GM12864 (cell line): ENCODE measurements at places on chromosomes 11 and 22.

GRCh38 chr22:48451891-48452290, 1375.8 kb downstream of the BRD1 start:
- DNase-seq: no peak

DNA sequence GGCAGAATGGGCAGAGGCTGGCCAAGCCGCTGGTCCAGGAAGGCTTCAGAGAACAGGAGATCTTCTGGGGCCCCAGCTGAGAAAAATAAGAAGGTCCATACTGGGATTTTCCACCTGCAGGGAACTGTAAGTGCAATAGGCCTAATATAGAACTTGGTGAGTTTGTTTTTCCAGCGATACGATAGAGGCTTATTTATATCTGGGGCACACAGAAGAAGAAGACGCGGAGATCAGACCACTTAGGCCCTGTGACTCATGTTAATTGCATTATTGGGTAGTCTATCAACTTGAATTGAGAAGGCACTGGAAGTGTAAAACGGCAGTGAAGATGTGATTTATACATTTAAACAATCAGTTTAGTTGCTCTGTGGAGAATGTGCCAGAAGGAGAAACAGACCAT, 7.7 kb upstream of the SRSF8 start:
- no peak for DNase-seq

DNA sequence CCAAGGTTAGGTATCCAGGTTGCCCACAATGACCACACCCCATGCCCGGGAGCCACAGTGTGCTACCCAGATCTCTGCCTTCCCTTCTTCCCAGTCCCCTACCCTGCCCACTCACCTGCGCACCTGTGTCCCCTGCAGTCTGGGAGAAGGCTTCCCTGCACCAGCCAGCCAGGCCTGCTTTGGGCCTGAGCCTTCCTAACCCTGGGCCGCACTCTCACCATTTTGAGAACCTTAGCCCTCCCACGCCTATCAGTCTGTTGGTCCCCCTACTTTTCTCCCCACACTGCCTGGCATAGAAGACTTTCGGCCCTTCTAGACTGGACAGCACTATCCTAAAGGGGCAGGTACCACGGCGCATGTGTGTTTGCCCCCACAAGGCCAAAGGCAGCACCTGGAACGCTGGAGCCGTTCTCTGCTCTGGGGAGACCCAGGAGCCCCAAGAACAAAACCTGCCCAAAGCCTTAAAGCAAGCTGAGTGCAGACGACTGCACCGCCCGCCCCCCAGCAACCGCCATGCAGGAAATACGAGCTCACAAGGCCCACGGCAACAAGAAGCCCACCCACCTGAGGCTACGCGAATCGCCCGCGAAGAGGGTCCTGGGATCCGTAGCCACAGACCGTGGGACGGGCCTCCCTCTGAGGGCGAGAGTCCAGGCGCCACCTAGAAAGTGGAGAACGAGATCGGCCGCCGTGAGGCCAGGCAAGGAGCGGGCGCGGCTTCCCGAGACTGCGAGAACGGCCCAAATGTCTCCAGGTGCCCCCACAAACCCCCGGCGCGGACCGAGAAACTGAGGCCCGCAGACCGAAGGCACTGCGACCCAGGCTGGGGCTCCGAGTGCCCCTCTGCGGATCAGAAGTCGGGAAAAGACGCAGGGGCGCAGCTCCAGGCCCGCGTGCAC, 546 bp downstream of the GNB1L start:
- no peak for DNase-seq

DNA sequence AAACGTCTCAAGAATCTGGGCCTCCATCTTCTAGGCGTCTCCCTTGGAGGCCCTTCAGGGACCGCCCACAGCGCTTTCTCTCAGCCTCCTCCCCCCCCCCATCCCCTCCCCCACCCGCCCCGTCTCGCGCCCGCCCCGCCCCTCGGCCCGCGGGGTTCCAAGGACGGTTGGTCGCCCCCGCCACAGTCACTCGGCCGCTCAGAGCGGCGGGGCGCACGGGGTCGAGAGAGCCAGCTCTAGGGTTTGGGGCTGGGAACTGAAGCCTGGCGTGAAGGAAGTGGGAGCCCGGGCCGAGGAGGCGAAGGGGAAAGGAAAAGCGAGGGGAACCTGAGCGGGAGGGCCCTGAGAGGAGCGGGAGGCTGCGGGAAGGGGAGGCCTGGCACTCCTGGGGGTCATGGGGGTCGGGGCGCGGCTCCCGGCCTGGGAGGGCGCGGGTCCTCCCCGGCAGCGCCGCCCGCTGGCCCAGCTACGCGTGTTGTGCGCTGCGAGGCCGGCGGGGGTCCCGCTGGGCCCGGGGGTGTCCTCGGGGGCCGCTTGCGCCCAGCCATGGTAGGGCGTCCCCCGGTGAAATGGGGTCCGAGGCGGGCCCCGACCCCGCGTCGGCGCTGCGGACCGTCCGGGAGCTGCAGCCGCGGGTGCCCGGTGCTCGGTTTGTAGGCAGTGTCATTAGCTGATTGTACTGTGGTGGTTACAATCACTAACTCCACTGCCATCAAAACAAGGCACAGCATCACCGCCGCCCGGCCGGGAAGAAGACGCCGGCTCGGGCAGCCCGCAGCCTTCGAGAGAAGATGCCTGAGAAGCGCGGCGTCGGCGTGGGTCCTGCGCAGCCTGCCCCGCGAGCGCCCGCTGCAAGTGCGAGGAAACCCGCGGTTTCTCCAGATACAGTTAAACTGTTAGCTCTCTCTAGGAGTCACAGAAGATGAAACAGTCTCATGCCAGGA, at the start of gene BTG4:
Gene BTG4, minus strand, starts transcription at position 91 of the 944 bp plus-strand sequence. CDS start 13,610 bp downstream, outside the sequence.
- DNase-seq: no peak

DNA sequence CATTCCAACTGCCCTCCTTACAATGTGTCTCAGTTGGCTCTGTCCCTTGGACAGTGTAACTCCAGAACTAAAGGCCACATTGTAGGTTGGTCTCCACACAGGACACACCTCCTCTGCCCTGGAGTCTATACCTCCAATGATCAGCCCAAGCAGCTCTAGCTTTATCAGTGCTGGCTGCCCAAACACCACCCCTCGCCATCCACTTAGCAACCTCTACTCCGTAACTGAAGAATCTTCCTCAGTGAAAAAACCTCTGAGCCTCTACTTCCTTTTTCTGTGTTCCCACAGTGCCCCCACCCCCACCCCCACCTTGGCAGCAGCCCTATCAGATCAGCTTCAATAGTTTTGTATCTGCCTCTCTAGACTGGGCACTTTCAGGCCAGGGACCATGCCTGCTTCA, 33.4 kb downstream of the SERPINH1 start:
- no peak for DNase-seq

DNA sequence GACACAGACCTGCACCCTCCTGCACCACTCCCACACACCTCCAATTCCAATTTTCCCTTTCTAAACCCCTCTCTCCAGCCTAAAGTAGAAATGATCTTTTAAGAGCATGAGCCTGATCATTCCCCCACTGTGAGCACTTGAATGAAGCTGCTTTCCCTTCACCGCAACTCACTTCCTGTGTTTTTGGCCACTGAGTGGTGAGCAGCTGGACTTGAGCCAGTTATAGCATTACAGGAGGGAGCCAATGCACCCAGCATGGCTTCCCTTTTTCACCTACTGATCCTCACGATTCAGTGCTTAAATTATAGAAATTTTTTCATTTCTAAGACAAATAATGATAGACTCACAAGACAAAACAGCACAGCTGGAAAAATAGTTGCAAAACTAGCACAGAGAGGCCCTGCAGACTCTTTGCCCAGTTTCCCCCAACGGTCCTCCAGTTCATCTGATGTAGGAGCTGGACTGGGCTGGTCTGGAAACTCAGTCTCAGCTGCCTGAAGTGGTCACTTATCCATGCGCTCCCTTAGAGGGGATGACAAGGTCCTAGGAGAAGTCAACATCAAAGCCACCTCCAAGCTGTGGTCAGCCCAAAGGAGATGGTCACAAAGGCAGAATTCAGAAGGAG, 9.7 kb upstream of the APOL4 start:
- DNase-seq: no peak

- DNase-seq: no peak
Observed at GRCh38 chr11:85918910-85919794, 64.0 kb downstream of the CCDC83 start.

GRCh38 chr11:115181538-115181937, 322.7 kb downstream of the CADM1 start:
- DNase-seq: no peak

DNA sequence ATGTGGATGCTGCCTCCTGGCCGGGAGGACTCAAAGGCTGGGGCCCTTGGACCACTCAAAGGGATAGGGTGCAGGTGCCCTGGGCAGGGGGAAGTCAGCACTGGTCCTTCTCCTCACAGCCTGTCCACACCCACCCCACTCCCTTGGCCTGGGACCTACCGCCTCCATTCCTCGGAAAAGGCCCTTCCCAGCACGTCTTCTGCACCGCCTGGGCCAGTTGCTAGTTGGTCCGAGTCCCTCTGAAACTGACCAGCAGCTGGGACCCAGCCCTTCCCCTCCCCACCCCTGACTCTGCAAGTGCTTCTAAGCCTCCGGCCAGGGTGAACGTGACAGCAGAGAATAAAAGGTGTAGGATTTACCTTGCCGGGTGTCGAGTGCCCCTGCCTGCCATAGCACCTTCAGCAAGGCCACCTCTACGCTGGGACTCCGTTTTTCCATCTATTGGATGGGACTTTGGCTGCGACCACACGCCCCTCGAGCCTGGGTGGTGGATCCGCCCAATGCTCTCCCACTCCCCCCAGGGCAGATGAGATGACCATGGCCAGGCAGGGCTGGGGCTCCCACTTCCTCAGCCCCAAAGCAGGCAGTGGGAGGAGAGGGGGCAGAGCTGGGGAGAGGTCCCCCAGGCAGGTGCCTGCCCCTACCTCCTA, 37.3 kb downstream of the OSBPL5 start:
- no peak for DNase-seq

- DNase-seq: no peak
Observed at GRCh38 chr11:82998697-82999096, 73.0 kb downstream of the RAB30 start.

- no peak for DNase-seq
Observed at GRCh38 chr11:128411812-128412211, 175.5 kb downstream of the ETS1 start.

- DNase-seq: peak; percentile 8
Observed at GRCh38 chr11:135075740-135076139, 663.7 kb upstream of the B3GAT1 start.

GRCh38 chr22:48923996-48924395, 903.7 kb downstream of the BRD1 start:
- DNase-seq: no peak

DNA sequence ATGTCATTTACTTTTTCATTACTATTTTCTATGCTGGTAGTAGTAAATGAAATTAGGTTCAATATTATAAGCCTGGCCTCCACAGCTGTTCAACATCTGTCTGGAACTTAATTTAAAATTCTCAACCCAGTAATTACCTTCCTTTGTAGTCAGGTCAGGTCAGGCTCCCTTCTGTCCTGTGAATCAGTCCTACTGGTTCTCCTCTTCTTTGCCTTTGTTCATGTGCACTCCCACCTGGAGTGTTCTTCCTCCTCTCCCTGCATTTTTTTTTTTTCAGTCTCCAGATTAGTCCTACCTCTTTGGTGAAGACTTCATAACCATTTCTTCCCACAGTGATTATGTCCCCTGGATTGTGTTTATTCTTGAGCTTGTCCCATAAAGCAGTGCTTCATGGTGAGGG, 67.9 kb downstream of the DKK3 start:
- no peak for DNase-seq

DNA sequence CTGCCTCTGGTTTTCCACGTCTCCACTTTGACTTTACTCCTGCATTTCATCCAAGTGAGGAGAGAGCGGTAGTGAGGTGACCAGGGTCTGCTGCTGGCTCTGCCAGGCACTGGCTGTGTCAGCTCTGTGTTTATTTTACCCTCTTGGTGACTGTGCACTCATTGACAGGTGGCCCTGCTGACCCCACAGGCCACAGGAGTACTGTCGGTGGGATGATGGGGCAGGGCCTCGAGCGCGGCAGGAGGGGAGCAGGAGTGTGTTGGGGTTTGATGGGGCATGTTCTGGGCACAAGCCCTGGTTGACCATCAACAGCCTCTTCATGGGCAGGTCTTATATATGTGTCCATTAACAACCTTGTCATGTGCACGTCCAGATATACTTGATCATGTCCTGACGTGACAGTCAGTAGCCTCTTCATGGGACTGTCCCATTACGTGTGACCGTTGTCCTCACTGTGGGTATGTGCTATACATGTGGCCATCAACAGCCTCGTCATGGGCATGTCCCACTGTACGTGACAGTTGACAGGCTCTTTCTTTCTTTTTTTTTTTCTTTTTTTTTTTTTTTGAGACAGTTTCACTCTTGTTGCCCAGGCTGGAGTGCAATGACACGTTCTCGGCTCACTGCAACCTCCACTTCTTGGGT, 31.4 kb upstream of the ACR start:
- no peak for DNase-seq

GRCh38 chr22:39209756-39210155, 35.0 kb downstream of the PDGFB start:
- DNase-seq: no peak

DNA sequence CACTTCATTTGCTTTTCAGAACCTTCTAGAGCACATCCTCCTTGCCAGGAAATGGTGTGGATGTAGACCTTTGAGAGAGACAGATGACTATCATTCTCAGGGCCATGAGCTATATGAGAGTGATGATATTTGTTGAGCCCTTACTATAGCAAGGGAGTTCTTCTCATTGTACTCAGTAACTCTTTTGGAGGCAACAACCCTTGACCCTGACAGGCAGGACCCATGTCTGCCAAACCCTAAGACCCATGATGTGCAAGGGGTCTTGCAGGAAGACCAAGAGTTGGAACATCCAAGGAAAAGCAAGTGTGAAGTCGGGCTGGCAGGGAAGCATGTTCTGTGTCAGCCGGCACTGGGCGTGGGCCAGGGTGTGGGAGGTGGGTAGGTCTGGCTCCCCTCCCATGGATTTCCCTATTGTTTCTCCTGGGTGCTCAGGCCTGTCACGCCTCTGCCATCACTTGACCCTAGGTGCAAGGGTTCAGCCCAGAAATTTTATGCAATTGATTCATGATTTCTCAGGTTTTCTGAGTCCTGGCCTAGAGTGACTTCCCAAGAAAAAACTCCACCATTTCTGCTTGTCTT, 1.2 kb downstream of the FOLR3 start:
- DNase-seq: no peak

DNA sequence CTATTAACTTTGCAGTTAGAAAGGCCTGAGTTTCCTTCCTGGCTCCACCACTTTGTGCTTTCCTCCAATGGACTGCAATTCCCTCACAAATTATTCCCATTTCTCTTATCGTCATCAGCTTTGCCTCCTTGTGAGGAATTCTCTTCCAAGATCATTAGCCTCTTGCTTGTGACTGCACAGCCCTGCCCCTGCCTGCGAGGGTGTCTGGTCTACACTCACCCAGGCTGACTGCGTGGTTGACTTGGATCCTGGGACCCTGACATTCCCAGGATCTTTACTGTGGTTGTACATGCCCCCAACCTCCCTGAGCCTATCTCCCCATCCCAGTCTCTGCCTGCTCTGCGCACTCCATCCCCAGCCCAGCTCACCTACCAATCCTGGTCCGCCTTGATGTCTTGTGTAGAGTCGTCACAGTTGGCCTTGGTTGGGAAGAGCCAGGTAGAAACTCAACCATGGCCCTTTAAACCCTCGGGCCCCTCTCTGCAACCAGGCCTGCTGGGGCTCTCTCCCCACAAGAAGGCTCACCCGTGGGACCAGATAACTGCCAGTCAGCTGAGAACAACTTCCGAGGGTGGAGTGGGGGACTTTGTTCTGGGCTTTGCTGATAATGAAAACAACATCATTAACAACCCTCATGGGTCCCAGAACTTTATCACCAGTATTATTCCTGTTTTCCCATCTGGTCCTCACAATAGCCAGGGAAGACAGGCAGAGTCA, at the start of gene OR2AT4:
Gene OR2AT4, minus strand, starts transcription at position 421 of the 717 bp plus-strand sequence.
- no peak for DNase-seq
